Stimulated activated CD8-positive, alpha-beta memory T cell treated with anti-CD3 and anti-CD28 coated beads, Interleukin-4, amount 100 ng/mL, for 1 hour (primary cell): ENCODE measurements at places on chromosomes 7 and 10.

DNA sequence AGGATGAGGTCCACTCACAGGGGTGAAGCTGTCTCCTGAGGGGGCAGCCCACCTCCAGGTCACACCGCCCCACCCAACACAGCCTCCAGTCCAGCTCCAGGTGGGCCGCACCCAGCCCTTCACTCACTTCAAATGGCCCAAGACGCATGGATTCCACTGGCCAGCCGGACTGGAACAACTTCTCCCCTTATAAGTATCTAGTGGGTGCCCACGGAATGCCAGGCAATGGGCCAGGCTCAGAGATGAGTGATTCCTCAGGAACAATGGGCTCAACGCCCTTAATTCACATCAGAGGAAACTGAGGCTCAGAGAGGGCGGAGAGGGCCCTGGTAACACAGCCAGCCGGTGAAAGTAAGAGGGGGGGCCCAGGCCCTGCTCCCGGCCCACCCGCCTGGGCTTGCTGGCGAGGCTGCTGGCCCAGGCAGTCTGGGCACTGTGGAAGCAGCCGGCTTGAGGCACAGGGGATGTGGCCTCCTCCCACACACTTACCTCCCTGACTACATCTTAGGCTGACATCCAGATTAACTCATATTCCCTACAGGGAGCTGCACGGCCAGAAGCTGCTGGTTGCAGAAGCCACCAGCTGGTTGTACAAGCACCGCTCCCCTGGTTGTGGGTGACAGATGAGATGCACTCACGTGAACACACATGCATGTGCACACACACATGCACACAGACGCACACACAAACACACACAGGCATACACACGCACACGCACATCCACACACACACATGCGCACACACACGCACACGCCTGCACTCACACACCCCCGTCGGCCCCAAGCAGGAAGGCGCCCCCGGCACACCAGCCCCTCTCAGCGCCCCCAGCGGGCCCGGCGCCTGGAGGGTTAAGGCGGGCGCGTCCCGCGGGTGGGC lies 1.0 kb upstream of the FAM20C start:
- no peak for DNase-seq

DNA sequence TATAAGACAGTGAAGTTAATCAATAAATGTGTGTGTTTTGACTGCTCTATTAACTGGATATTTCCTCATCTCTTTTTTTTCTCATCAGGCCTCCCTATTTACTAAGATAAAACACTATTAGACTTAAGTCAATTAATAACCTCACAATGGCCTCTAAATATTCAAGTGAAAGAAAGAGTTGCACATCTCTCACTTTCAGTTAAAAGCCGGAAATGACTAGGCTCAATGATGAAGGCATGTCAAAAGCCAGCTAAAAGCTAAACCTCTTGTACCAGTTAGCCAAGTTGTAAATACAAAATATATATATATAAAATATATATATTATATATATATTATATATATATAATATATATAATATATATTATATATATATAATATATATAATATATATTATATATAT lies 127.0 kb upstream of the MEOX2 start:
- no peak for DNase-seq

DNA sequence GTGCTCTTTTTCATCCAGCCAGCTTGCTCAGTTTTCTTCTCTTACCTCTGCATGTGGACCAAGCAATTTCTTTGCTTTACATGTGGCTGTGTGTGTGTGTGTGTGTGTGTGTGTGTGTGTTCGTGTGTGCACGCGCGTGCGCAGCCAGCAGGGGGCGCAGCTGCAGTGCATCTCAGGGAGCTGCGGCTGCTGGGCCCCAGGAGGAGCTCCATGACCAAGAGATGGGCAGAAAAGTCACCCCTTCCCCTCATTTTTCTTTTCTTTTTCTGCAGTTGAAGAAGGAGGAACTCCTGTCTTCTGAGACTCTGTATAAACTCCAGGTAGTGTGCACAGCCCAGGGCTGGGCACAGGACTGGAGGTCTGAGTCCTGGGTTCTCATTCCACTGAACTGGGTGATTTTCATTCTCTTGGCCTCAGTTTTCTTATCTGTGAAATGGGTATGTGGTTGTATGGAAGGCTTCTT lies 41.8 kb downstream of the BLNK start:
- peak; percentile 8 for DNase-seq

DNA sequence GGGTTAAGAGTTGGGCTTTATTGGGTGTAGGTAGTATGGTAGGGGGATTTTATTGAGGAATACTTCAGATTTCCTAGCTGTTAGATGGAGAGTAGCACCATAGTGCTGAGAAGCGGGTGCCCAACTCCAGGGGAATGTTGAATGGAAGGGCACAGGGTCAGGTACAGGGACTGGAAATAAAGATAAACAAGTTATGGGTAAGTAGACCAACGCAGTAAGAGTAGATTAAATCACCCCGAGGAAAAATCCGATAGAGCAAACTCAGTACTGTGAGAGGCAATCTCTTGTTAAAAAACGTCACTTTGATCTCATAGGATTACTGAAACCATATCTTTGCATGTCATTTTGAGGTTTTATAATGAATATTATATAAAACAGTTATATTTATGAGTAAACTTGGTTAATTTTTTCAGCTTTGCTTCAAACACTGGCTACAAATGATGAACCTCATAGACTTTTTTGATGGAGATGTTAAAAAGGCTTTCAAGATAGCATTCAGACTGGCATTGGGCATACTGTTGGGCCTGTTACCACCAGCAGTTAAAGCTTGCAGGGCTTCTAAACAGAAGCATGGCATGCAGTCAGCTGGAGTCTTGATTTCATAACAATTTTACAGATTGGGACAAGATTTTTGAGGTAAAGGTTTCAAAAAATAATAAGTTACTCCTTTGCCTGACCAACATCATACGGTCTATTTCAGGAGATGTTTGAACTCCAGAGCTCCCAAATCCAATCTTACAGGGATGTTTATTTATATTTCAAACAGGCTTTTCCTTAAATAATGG lies 7.1 kb downstream of the AHR start:
- no peak for DNase-seq

DNA sequence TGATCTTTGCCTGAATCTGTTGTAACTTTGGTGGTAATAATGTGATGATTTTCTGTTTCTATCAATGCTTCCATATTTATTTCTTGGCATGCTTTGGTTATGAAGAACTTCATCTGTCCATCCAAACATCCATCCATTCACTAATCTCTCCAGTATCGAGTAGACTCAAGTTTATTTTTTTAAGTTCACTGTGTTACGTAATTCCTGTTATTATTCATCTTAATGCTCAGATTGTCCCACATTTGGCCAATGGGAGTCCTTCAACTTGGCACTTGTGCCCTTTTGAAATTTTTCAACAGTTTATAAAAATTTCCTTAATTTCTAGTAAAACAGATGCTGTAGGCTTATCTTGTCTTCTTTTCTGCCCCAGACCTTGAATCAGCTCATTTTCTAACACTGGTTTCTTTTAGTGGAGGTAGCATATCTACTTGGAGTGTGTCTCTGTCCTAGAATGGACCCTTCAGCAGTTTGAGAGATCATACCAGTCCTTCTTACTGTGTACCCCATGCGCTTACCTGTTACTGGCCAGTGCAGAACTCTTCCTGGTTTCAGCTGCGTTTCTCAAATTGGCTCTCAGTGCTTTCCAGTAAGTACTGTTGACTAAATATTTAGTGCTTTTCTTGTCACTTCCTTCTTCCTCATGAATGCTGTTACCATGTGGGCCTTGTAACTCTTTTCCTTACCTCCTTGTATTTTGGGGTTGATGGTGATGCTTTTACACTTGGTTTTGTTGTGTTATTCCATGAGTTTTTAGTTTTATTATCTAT lies 100.8 kb downstream of the MLLT10 start:
- no peak for DNase-seq

- DNase-seq, result no peak
Observed at GRCh38 chr7:5223646-5224340, 33.8 kb downstream of the WIPI2 start.

DNA sequence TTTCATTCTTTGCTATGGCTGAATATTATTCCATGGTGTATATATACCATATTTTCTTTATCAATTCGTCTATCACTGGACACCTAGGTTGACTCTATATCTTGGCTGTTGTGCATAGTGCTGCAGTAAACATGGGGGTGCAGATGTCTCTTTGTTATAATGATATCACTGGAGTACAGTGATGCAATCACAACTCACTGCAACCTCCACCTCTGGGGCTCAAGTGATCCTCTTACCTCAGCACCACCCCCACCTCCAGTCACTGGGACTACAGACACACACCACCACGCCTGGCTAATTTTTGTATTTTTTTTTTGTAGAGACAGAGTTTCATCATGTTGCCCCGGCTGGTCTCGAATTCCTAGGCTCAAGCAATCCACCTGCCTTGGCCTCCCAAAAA lies 15.6 kb downstream of the KLHL7 start:
- no peak for DNase-seq

DNA sequence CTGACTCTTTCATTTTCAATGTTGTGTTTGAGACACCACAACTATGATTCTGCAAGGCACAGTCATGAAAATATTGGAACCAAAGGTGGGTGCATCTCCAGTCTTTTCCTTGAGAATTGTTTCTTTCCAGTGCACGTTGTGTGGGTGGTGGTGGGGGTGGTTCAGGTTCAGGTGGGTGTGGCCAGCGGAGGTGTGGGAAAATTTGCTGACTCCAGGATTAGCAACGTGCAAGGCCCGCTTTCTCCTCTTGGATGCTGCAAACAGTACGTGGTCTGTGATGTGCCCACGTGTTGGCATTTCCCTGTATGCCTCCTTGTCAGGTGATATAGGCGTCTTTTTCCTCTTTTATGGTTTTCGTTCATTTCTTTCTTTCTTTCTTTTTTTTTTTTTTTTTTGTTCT lies 59.1 kb downstream of the CAMK1D start:
- no peak for DNase-seq
